Spleen (tissue), 13 donors: ENCODE measurements at places on chromosomes 12 and 14.

- no peak for DNase-seq
These were observed 14.7 kb downstream of the RIMBP2 start for GRCh38 chr12:130701402-130701744.

DNA sequence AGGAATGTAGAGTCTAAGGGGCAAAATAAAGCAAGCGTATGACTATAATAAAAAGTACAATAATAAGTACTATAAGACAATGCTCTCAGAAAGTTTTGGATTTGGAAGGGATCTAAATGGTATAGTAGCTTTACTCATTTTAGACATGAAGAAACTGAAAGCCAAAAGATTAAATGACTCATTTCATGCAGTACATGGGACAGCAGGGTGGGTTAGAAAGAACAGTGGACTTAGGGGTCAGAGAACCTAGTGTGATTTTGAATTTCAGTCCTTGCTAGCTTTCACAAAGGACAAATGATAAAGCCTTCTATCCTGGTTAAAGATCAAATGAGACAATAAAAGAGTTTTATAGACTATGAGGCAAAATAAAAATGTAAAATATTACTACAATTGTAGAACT, 6.8 kb upstream of the LEMD3 start:
- DNase-seq = no peak

DNA sequence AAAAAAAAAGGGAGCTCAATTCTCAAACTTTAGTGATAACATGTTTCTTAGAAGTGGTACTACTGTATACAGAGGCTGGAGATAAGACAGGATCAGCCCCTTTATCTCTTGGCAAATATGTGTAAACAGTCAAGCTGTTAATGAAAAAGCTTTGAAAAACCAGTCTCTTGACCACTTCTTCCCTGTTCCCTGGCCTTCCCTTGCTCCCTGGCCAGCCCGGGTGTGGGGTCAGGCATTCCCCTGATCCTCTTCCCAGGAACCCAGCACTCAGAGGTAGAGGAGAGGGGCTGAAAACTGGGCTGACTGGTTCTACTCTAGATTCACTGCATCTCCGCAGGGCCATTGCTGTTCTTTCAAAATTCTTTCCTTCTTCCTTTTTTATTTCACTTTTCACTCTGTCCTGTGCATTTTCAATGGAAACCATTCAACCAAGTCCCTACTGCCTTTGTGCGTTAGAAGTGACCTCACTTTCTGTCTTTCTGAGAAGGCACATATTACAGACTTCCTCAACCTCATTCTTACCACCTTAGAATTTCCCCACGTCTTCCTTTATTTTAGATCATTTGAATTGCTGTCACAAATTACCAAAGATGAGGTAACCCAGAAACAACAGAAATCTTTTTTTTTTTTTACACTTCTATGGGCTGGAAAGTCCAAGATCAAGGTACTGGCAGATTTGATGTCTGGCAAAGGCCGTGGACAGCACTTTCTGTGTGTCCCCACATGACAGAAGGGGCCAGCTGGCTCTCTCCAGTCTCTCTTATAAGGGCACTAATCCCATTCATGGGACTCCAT, 5.7 kb downstream of the GNG2 start:
- DNase-seq = no peak

DNA sequence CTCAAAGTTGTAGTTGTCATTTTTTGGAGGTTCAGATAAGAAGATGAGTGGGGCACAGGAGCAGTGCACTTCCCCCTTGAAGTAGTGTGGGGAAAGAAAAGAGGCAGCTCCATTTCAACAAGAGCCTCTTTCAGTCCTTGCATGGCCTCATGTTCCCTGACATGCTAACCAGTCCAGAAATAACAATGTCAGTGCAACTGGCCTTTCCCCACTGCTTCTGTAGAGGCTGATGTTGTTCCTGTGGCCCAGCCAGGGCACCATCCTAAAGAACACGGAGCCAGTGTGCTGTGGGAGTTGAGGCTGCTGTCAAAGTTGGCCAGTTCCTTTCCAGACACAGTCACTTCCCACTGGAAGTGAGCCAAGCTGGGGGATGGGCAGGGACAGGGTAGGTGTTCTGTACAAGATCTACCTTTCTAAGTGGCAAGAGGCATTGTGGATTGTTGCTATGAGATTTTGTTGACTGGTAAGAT, 77.7 kb upstream of the SLC38A2 start:
- no peak for DNase-seq

GRCh38 chr14:51582437-51582836, 69.3 kb upstream of the FRMD6 start:
- no peak for DNase-seq

- DNase-seq = peak; percentile 63
These were observed 81.4 kb downstream of the PAPOLA start for GRCh38 chr14:96583569-96584041.

DNA sequence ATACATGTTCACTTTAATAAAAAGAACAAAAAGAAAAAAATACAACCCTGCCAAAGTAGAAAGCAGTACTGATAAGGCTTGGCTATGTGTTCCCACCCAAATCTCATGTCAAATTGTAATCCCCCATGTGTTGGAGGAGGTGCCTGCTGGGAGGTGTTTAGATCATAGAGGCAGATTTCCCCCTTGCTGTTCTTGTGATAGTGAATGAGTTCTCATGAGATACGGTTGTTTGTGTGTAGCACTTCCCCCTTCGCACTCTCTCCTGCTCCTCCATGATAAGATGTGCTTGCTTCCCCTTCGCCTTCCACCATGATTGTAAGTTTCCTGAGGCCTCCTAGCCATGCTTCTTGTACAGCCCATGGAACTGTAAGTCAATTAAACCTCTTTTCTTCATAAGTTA, 59.9 kb downstream of the USP15 start:
- no peak for DNase-seq

- peak; percentile 78 for DNase-seq
These were observed 24.9 kb downstream of the SLC6A12 start for GRCh38 chr12:188910-189621.

GRCh38 chr12:56645717-56646446, at the start of gene ATP5F1B:
Gene ATP5F1B (minus strand): TSS chr12:56645984. CDS start chr12:56645963, 21 bp downstream.
- peak; percentile 98 for DNase-seq

DNA sequence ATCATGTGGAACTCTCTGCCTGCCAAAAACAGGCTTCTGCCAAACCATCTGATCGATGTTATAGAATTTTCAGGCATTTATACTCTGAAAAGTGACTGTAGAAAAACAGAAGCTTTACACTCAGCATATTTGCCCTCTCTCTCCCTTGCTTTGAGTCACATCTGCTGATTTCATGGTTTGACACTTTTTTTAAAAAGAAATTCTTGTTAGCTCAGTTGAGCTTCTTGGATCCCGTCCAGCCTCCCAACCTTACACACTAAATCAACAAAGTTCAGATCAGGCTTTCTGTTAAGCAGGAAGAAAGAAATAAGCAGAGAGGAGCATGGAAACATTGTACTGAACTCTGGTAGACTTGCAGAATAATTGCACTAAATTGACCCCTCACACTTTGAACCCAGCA, 193.6 kb upstream of the SEL1L start:
- no peak for DNase-seq

DNA sequence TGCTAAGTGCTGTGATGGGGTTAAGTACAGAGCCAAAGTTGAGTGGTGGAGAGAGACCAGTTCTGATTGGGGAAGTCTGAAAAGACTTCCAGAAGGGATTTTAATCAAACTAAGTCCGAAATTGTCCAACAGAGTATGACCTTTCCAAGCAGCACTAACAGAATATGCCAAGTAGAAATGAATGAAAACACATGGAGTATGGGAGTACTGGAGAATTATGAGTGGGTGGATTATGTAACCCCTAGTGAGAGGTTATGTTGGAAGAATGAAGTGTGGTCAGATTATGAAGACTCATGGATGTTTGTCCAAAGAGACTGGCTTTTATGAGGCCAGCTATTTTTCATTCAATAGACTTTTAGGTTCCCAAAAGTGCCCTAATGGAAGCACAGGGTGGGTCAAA, 94.0 kb upstream of the PLEKHA5 start:
- no peak for DNase-seq

DNA sequence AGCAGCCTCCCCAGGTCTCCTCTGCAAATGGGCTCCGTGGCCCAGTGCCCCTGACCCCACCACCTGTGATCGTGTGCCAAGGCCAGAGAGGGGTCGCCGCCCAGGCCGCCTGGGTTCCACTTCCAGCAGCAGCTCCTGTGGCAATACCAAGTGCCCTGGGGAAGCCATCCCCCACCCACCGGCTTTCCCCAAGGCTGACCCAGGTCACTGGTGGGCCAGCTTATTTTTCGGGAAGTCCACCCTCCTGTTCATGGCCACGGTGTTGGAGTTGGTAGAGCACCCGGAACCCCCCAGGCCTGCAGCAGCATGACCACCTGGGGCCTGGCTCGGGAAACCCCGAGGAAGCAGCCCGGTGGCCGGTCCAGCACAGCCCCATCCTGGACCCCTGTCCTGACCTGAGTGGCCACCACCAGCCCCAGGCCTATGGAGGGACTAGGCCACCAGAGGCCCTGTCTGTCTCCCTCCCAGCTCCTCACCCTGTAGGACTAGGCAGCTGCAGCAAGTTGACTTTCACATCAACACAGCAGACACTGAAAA, 40.8 kb upstream of the OASL start:
- DNase-seq = no peak

GRCh38 chr12:57803319-57803893, 15.1 kb downstream of the AVIL start:
- DNase-seq = no peak

GRCh38 chr12:39852346-39852745, 232.7 kb upstream of the ABCD2 start:
- no peak for DNase-seq

GRCh38 chr12:55051197-55051947, 31.6 kb downstream of the NEUROD4 start:
- no peak for DNase-seq

GRCh38 chr12:116964054-116965050, 53.6 kb downstream of the FBXW8 start:
- no peak for DNase-seq

DNA sequence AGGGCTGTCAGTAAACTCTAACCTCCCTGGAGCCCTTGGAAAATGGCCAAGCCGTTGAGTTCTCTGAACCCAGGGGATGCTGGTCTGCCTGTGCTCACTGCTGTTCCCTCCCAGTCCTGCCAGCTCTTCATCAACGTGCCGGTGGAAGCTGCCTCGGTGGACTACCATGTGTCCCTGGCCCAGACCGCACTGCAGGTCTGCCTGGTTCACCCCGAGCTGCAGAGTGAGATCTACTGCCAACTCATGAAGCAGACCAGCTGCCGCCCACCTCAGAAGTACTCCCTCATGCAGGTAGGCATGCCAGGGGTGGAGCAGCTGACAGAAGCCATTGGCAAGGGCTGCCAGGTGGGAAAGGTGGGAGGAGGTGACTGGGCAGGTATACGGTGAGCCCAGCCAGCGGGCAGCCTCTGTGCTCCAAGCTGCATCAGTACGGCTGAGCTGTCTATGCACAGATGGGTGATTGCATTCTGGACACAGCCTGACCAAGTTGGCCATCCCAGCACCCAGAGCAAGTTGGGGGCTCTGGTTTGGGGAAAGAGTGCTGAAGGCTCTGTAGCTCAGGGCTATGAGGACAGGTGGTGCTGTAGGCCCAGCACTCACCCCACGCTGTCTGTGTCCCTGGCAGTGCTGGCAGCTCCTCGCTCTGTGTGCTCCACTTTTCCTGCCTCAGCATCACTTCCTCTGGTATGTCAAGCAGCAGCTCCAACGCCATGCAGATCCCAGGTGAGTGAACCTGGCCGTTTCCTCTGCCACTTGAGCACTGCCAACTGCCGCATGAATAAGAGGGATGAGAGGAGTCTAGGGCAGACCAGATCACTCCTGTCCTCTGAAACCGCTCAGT, 21.9 kb downstream of the PIGH start:
- DNase-seq = peak; percentile 69

DNA sequence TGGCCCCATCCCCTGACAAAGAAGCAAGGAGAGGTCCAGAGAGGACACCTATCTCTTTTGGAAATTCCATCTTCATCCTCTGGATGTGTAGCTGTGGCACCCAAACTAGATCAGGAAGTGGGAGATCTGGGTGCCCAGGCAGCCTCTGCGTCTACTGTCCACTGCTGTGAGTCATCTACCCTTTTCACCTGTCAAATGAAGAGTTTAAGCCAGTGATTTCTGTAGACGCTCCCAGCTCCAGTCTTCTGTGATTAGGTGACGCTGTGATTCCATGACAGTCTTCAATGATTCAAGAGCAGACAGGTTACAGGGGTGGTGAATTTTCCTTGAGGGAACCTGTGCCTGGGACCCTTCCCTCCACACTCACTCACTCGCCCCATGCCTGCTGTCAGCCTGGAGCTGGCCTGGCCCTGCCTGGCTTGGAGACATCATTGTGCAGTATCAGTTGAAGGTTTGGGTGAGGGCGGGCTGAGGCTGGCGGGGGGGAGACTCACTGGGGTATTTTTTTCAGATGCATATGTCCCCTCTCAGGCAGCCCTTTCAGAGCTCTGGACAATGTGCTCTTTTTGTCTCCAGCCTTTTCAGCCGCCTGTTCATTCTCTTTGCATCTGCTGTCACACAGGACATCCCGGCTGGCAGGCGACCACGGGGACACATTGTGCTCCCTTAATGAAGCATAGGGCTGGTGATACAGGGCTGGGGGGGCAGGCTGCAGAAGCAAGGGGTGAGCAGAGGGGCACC, 56.8 kb upstream of the PARP11 start:
- no peak for DNase-seq

- DNase-seq = no peak
These were observed 21.7 kb upstream of the DUSP6 start for GRCh38 chr12:89373763-89374572.

DNA sequence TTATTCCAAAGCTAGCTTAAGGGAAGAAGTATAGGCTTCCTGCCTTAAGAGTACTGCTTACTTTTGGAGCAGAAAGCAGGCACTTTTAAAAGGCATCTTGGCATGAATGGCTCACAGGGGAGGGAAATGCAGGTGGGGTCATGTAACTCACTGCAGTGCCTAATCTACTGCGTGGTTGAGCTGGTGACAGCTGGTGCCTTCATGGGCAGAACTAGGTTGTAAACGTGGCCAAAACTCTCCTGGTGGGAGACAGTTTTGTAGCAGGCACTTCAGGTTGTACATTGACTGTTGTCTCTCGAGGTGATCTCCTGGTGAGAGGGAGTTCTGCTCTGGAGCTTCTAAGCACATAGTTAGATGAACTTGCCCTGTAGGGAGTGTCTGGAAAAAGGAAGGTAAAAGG, 962.5 kb downstream of the DIO2 start:
- DNase-seq = no peak

DNA sequence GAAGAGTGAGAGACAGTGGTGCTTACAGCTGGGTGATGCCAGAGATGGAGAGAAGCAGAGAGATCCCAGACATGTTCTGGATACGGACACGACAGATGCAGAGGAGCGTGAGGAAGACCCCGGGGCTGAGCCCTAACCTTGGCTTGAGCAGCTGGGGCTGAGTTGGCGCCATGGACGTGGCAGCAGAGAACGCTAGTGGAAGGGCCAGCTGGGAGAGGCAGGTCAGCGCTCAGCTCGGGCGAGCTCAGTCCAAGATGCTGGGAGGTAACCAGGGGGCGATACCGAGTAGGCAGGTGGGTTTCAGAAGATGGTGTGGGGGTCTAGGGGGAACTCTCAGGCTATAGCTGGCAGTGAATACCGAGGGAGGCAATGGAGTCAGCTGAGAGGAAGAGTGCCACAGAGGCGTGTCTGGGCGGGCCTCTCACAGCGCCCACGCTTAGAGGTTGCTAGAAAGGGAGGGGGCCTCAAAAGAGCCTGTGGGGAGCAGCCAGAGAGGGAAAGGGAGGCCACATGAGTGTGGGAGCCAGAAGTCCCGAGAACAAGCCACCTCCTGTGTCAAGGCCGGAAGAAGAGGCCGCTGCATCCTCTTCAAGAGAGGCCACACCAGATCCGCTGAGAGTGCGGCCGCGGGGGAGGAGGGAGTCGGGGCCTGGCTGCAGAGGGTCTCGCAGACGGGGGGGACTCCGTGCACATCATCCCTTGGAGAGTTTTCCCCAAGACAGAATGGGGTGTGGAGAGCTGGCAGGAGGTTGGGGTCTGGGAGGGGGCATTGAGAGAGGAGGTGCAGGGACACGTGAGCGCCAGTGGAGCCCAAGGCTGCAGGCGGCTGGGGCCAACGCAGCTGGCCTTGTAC, 57.0 kb upstream of the DIO3 start:
- DNase-seq = peak; percentile 59
